ENCODE measurements at places on chromosomes 11 and 22.
A peak's percentile ranks its signal among the peaks of the same experiment; 100 is the strongest.

DNA sequence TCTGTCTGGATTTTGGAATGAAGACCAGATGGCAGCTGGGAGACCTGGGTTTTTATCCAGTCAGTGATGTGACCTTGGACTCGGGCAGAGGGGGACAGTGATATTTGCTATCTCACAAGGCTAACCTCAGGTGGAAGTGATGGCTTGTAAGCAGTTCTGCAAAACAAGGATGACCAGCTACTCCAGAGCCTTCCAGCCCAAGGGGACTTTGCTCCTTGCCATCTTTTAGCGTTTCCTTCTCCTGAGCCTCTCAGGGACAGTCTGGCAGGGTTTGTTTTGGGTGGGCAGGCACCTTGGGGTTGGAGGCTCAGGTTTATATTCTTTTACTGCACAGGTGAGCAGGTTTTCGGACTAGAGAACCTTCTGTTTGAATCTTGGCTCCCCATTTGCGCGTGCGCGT, 9.5 kb upstream of the OSBP2 start:
- DNase-seq: no peak

- no peak for DNase-seq
Measured at GRCh38 chr22:41845380-41846267, 12.7 kb downstream of the SREBF2 start.

GRCh38 chr11:9861860-9862725, 198.2 kb downstream of the SWAP70 start:
- DNase-seq: peak; percentile 58

DNA sequence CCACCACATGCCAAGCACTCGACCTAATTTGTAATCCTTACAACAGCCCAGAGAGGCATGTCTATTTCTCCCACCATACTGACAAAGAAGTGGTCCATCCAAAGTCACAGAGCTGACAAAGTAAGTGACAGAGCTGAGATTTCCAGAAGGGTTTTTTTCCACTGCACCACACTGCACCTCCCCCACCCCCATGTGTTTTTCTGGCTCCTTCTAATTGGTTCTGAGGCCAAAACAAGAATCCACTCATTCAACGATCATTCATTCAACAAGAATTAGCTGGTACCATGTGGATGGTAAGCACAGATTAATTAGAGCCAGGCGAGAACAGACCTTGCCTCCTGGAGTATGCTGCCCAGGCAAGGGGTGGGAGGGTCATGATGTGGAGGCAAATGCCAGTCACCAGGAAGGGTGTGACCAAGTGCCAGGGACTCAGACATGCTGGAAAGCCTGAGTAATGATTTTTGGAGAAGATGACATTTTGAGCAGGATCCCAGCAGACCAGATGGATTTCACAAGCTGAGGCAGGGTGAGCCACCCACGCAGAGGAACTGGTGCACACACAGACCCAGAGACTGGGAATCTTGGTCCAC, 14.9 kb upstream of the PRG2 start:
- DNase-seq: no peak

- DNase-seq: no peak
Measured at GRCh38 chr22:17366830-17367229, 2.4 kb upstream of the CECR2 start.

GRCh38 chr22:40534379-40535188, 101.9 kb downstream of the MRTFA start:
- no peak for DNase-seq

- no peak for DNase-seq
Measured at GRCh38 chr11:108967571-108967970, 302.7 kb downstream of the DDX10 start.

DNA sequence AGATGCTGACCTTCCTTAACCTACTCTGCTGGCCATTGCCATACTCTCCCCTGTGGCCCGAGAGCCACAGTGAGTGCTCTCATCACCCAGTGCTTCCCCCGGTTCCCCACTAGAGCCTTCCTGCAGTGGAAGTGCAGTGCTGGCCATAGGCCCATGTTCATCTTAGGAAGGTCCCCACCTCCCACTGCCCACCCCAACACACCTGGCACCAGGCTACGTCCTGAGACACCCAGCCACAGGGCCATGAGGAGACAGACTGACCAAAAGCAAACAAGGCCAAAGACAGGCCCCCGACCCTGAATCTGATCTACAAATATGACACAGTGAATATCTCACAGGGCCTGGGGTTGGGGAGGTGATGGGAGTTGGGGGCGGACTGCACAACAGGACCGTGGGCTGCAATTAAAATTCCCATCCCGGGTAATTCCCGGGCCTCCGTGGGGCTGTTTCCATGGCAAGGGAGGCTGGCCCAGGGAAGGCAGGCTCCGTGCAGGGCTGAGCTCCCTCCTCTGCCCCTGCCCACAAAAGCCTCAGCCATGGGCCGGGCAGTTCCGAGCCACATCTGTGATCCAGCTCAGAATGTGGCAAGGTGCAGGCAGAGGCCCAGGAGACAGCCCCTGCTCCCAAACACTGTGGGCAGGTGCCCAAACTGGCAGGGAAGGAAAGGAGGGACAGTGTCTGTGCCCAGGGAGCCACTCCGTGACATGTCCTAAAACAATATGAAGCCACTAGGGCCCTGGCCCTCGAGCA, 5.1 kb upstream of the CHST1 start:
- DNase-seq: no peak

DNA sequence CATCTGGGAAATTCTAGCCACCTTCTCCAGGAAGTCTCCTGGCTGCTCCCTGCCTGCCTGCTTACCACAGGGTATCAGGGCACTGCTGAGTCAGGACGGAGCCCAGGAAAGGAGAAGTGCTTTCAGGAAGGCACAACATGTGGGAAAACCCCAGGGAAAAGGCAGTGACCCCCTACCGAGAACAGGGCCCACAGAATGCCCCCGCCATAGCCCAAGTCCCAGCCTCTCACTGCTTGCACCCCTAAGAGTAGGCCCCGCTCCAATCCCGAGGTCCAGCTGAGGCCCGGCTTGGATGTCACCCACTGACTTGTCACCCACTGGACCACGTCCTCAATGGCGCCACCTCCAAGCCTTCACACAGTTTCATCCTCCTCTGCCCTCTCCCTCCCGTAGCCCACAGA, 34.1 kb downstream of the ARAP1 start:
- no peak for DNase-seq

DNA sequence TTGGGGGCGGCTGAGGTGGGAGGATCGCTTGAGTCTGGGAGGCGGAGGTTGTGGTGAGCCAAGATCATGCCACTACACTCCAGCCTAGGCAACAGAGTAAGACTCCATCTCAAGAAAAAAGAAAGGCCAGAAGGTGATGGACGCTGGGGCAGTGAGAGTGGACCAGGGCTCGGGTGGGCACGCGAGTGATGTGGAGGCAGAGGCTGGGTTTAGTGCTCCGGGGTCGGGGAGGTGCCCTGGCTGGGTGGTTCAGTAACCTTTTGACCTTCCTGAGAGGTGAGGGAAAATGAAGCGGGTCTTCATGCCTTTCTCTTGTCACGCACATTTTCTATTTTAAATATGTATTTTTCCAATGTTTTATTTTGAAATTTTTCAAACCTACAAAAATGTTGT, 45.1 kb downstream of the ST14 start:
- DNase-seq: no peak

GRCh38 chr11:64564947-64565889, 25.8 kb upstream of the SLC22A12 start:
- DNase-seq: no peak

DNA sequence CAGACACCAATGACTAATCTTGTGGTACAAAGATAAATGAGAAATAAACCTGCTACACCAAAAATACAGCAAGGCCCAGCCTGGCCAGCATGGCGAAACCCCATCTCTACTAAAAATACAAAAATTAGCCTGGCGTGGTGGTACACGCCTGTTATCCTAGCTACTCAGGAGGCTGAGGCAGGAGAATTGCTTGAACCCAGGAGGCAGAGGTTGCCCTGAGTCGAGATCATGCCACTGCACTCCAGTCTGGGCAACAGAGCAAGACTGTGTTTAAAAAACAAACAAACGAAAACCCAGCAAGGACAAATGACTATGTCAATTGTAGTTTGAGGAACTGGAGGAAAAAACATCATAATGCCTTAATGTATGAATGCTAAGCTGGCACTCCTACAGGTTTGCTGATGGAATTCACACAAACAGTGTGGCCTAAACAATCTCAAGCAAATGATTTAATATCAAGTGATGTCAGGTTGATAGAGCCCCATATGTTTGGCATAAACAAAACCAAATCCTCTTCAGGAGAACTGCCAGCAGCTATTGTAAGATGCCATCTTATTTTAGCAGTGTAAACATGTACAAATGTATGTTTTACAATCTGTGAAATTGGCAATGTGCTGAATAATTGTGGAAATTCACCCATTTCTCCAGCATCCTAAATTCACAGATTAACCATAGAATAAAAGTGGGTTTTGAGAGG, 20.0 kb downstream of the MMP7 start:
- DNase-seq: no peak

- DNase-seq: no peak
Measured at GRCh38 chr22:19841641-19842392, 12.9 kb downstream of the GNB1L start.

DNA sequence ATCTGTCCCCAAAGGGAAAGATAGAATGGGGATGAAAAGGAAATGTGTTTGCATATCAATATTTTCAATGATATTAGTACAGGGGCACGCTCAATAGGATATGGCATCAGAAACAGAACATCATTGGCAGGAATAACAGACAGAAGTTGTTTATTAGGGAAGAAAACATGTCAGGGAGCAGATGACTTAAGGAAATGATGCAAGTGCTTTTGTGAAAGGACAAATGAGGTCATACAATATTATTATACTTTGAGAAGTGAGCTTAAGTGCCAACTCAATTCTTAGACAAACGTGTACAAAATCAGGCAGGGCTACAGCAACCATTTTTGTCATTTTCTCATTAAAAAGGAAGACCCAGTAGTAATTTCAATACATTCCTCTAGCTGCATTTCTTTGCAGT, 388.4 kb downstream of the SOX6 start:
- DNase-seq: no peak

DNA sequence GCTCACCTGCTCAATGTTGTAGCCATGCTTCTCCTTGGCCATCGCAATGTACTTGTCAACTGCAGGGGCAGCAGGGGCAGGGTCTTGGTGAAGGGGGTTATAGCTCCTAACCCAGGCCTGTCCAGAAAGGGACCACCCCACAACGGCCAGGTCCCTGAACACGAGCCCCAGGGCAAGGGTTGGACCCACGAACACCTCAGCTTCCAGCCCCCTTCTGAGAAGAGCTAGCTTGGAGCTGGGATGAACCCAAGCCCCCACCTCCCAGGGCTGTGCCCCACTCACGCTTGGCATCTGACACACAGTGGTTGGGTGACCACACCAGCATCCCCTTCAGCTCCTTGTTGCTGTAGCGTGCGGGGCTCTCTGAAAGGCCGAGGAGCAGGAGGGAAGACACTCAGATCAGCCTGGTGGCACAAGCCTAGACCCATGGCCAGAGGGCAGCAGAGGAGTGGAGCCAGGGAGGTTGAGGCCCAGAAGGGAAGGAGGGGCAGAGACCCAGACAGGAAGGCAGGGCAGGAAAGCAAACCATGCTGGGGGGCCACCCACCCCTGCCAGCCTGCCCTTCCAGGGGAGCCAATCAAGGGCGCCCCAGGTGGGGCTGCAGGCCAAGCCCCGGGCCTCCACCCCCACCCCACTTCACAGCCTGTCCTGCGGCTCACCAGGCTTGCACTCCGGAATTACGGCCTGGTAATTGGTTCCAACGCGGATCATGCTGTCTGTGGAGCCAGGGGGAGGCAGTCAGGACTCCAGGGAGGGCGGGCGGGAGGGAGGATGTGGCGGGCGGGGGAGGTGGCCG, 1.9 kb downstream of the RCOR2 start:
- no peak for DNase-seq
